ENCODE measurements at places on chromosomes 5 and 9. TPM values are rescaled to one million over a fixed set of nuclear protein-coding genes. Genes with fewer than 3 reads are reported as not detected.

GRCh38 chr5:137606401-137606800, 107.3 kb upstream of the SPOCK1 start:
- H3K27ac ChIP-seq, result no peak overlapping the region
- no peak for DNase-seq
- no peak overlapping the region for H3K4me3 ChIP-seq

DNA sequence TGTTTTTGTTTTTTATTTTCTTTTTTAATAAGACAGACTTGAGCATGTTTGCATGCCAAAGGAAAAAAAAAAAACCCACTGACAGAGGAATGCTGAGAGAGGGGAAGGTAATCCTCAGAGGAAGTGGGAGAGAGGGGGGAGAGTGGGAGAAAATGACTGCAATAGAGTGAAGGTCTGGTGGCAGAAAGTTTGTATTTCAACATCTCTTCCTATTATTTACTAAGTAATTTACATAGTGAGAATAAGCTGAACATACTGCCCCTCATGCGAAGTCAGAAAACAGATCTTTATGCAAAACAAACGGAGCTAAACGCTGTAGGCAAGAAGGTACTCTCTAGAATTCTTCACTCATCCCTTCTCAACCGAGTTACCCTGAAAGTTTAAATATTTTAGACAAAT, 45.0 kb downstream of the ELL2 start:
- no peak overlapping the region for H3K4me3 ChIP-seq
- H3K27me3 ChIP-seq, result no peaks in the 10 kb centered on the region
- no peak for DNase-seq
- H3K4me1 ChIP-seq, result no peaks in the 10 kb centered on the region

DNA sequence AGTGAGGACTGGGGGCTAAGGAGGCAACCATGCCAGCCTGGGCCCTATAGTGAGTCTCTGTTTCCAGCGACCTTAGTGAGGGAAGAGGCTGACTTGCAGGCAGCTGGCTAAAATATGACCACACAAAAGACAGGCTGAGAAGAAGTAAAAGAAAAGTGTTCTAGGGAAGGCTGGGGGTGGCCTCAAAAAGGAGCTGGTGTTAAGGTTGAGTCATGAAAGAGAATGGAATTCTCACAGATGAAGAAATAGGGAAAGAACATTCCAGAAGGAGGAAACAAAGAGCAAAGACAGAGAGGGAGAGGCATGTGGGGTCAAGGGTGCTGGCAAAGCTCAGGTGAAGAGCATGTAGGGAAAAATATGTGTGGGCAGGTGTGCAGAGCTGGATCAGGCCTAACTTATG, 302.7 kb upstream of the RFX3 start:
- no peak overlapping the region for H3K4me3 ChIP-seq
- DNase-seq, result no peak
- no peaks in the 10 kb centered on the region for H3K27me3 ChIP-seq
- H3K27ac ChIP-seq, result no peak overlapping the region
- peaks cover 28% of the 10 kb centered on the region for H3K4me1 ChIP-seq
- H3K36me3 ChIP-seq, result no peaks in the 10 kb centered on the region

GRCh38 chr5:154653764-154654485, 101.3 kb upstream of the LARP1 start:
- H3K27ac ChIP-seq, result no peak overlapping the region
- DNase-seq, result no peak
- H3K4me1 ChIP-seq, result peaks cover 3% of the 10 kb centered on the region
- H3K36me3 ChIP-seq, result no peaks in the 10 kb centered on the region

- H3K36me3 ChIP-seq, result no peaks in the 10 kb centered on the region
- no peak overlapping the region for H3K27ac ChIP-seq
- H3K27me3 ChIP-seq, result no peaks in the 10 kb centered on the region
- DNase-seq, result no peak
- peak overlapping the region; percentile 40 for H3K4me3 ChIP-seq
Measured at GRCh38 chr5:159240301-159240870, 22.7 kb upstream of the UBLCP1 start.

- H3K27ac ChIP-seq, result no peak overlapping the region
- DNase-seq, result no peak
- no peaks in the 10 kb centered on the region for H3K36me3 ChIP-seq
- H3K27me3 ChIP-seq, result no peaks in the 10 kb centered on the region
- no peaks in the 10 kb centered on the region for H3K4me1 ChIP-seq
Measured at GRCh38 chr9:91465420-91465819, 41.8 kb upstream of the NFIL3 start.

DNA sequence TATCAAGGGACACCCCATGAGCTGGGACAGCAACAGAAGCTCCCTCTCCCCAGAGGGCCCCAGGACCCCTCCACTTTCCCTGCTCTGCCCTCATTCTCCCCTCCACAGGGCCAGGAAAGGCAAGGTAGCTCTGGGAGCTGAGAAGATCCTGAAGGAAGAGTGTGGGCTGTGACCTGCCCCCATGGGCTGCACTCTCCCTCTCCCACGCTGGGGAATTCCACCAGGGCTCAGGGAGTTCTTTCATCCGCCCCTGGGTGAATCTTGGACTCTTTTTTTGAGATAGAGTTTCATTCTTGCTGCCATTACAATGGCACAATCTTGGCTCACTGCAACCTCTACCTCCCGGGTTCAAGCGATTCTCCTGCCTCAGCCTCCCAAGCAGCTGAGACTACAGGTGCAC, 73.8 kb downstream of the C9orf50 start:
- no peaks in the 10 kb centered on the region for H3K27me3 ChIP-seq
- H3K36me3 ChIP-seq, result no peaks in the 10 kb centered on the region
- H3K4me1 ChIP-seq, result peaks cover 60% of the 10 kb centered on the region

GRCh38 chr5:159779481-159779880, 136.8 kb upstream of the ADRA1B start:
- no peak for DNase-seq
- H3K4me1 ChIP-seq, result peaks cover 2% of the 10 kb centered on the region
- no peak overlapping the region for H3K27ac ChIP-seq

DNA sequence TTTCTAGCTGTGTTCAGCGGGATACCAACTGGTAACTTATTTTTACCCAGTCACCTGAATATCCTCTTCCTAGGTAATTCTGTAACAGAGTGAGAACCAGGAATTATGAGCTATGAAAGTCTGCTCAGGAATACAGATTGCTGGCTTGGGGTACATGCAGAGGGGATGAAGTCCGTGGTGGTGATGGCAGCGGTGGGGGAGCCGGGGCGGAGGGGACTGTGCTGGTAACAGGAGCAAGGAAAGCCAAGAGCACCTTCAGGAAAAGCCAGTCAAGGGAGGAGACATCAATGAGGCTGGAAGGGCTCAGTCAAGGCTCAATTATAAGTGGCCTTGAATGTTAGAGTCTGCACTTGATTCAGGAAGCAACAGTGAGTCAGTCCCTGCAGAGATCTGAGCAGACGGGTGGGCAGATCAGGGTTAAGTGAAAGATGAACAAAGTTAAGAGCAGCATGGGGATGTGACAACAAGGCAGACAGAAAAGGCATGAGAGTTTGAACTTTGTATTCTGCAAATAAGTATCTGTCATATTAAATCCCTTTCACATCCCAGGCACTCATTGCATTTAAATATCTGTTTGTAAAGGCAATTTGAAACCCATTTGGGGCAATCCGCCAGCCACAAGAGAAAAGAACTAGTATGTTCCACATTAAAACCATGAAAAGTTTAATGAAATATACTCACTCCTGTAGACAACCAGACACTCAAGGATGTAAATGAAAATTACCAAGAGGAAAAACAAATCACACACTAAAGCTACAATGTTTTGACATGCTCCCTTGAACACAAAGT, 101.2 kb downstream of the TTC39B start:
- no peaks in the 10 kb centered on the region for H3K36me3 ChIP-seq
- no peak for DNase-seq
- no peaks in the 10 kb centered on the region for H3K4me1 ChIP-seq
- H3K27ac ChIP-seq, result no peak overlapping the region

DNA sequence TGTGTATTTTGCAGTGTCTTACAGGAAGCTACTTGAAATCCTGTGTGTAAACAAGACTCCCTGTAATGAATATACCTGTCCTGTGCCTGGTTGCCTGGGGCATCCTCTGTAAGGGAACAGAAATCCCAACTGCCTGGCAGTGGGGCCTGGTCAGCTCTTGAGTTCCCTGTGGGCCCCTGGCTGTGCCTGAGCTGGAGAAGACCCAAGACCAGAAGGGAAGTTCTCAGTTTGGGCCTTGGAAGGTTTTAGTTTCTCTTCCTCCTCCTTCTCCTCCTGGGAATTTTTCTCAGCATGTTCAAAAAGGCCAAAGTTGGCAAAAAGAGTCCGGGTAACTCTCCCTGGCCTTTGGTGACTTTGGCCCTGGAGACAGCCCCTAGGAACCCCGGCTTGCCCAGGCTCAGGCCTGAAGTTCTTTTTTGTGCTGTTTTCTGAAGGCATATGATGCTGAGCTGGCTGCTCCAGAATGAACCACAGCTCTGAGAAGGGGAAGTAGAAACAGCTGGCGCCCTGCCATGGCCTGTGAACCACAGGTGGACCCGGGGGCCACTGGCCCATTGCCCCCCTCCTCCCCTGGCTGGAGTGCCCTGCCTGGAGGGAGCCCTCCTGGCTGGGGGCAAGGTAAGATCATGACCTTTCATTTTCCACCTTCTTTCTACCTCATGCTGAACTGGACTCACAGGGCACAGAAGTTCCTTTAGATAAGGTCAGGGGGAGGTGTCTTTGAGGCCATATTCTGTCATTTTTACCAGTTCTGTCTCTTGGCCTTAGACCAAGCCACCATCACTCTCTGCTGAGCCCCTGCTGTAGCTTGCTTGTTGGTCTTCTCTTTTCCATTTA, 5.8 kb downstream of the TMEM268 start:
- no peak for DNase-seq
- peaks cover 4% of the 10 kb centered on the region for H3K4me1 ChIP-seq
- H3K27me3 ChIP-seq, result no peaks in the 10 kb centered on the region
- H3K4me3 ChIP-seq, result no peak overlapping the region

DNA sequence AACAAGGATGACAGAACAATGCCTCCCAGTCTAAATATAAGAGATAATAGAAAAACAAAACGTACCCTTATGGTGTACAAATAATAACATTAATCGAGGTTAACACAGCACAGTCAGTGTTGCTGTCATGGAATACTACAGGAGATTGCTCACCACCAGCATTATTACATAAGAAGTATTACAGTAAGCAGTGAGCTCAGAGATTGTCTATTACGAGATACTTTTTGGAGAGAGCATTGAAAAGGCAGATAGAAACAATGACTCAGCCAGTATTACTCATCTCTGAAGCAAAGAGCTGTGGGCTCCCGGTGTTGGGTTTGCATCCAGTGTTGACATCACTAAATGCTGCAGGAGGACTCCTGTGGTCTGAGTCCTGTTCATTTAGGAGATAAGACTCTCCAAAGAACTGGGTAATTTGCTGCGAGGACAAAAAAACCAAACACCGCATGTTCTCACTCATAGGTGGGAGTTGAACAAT, 191.9 kb upstream of the SEMA6A start:
- H3K4me3 ChIP-seq, result no peak overlapping the region
- no peaks in the 10 kb centered on the region for H3K27me3 ChIP-seq
- peaks cover 17% of the 10 kb centered on the region for H3K4me1 ChIP-seq
- no peaks in the 10 kb centered on the region for H3K36me3 ChIP-seq
- H3K27ac ChIP-seq, result no peak overlapping the region
- peak; percentile 69 for DNase-seq

- H3K4me1 ChIP-seq, result peaks cover 21% of the 10 kb centered on the region
- H3K27me3 ChIP-seq, result no peaks in the 10 kb centered on the region
- H3K27ac ChIP-seq, result peak overlapping the region; percentile 96
- DNase-seq, result no peak
- peak overlapping the region; percentile 84 for H3K4me3 ChIP-seq
- peaks cover 18% of the 10 kb centered on the region for H3K36me3 ChIP-seq
Measured at GRCh38 chr9:132356324-132356924, 1.6 kb upstream of the SETX start.

The LHFPL2 gene
- total RNA-seq, result 17.9 TPM

The PTGER4 gene
- 3.0 TPM for total RNA-seq

The IFNA13 gene
- total RNA-seq, result not detected
